ENCODE measurements at places on chromosomes 7 and 10. TPM values are rescaled to one million over a fixed set of nuclear protein-coding genes. Genes with fewer than 3 reads are reported as not detected.

The ASZ1 gene
- not detected for total RNA-seq

The AKR1C8 gene
- total RNA-seq, result not detected

The C10orf143 gene
- total RNA-seq, result 2.7 TPM

The HYAL4 gene
- not detected for total RNA-seq

The CYP2W1 gene
- not detected for total RNA-seq

The CWF19L1 gene
- 29.2 TPM for total RNA-seq

The EIF3B gene
- total RNA-seq, result 224 TPM

The H2AZ2 gene
- total RNA-seq, result 353 TPM

The DRGX gene
- total RNA-seq, result 0.18 TPM

The TAS2R41 gene
- not detected for total RNA-seq

The STRIP2 gene
- 11.6 TPM for total RNA-seq

The SPDYE11 gene
- not detected for total RNA-seq

The MET gene
- 4.0 TPM for total RNA-seq

The CUZD1 gene
- total RNA-seq, result not detected

The SPDYE2 gene
- not detected for total RNA-seq

The METTL2B gene
- 51.5 TPM for total RNA-seq

The SCART1 gene
- 1.6 TPM for total RNA-seq

The ANKRD16 gene
- 10.7 TPM for total RNA-seq

The FGFBP3 gene
- 420 TPM for total RNA-seq

The C10orf53 gene
- total RNA-seq, result not detected

The VWA2 gene
- total RNA-seq, result not detected

The TSPAN33 gene
- 16.7 TPM for total RNA-seq

Data from neural crest cell (in vitro differentiated cells).